Stimulated activated CD4-positive, alpha-beta T cell treated with anti-CD3 and anti-CD28 coated beads, TNF-alpha, amount 100 ng/mL, for 4 hours (primary cell): ENCODE measurements at places on chromosomes 1 and 21.

GRCh38 chr1:115218699-115219098 is 119.3 kb downstream of the NGF start:
- no peak for DNase-seq

GRCh38 chr1:86875722-86876121 is 38.2 kb downstream of the SELENOF start:
- DNase-seq, result no peak

- no peak for DNase-seq
These were observed 19.7 kb upstream of the TSPEAR start for GRCh38 chr21:44730951-44731579.

GRCh38 chr1:156662005-156662799 is 15.0 kb downstream of the NES start:
- DNase-seq, result no peak

DNA sequence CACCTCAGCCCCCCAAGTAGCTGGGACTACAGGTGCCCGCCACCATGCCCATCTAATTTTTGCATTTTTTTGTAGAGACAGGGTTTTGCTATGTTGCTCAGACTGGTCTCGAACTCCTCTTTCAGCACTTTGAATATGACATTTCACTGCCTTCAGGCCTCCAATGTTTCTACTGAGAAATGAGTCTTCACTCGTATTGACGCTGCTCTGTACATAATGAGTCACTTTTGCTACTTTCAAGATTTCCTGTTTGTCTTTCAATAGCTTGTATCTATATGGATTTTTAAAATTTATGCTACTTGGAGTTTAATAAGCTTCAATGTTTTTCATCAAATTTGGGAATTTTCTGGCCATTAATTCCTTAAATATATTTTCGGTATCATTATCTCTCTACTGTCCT is 64.7 kb downstream of the GORAB start:
- no peak for DNase-seq

DNA sequence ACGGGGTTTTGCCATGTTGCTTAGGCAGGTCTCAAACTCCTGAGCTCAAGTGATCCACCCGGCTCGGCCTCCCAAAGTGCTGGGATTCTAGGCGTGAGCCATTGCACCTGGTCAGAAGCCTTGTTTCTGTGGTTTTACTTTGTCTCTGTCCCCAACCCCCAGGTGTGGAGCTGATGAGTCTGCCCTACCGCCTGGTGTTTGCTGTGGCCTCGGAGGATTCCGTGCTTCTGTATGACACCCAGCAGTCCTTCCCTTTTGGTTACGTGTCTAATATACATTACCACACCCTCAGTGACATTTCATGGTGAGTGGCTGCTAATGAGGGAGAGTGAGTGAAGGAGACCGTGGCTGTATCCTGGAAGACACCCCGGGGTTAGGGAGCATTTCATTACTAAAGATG is 26.1 kb downstream of the CHAF1B start:
- DNase-seq, result no peak
